ENCODE measurements at places on chromosomes 6 and 20.

DNA sequence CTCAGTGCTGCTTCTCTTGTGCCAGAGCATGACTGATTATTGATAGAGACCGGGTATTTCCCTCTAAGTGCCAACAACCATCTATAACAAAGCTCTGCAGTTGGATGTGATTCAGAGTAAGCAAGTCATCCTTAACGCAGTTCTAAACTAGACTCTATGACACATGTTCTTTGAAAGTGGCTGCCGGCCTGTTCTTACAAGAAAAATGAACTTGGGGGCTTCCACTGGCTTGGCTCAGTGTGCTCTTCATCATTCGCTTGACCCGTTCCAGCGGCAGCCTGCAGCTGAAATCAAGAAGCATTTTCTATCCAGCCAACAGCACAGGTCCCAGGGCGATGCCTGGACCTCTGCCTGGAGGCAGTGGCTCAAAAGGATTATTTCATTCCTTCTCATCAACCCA is 29.8 kb downstream of the GFOD1 start:
- no peak for DNase-seq

- no peak for DNase-seq
These were observed 29.5 kb downstream of the RIOK1 start for GRCh38 chr6:7419065-7419464.

DNA sequence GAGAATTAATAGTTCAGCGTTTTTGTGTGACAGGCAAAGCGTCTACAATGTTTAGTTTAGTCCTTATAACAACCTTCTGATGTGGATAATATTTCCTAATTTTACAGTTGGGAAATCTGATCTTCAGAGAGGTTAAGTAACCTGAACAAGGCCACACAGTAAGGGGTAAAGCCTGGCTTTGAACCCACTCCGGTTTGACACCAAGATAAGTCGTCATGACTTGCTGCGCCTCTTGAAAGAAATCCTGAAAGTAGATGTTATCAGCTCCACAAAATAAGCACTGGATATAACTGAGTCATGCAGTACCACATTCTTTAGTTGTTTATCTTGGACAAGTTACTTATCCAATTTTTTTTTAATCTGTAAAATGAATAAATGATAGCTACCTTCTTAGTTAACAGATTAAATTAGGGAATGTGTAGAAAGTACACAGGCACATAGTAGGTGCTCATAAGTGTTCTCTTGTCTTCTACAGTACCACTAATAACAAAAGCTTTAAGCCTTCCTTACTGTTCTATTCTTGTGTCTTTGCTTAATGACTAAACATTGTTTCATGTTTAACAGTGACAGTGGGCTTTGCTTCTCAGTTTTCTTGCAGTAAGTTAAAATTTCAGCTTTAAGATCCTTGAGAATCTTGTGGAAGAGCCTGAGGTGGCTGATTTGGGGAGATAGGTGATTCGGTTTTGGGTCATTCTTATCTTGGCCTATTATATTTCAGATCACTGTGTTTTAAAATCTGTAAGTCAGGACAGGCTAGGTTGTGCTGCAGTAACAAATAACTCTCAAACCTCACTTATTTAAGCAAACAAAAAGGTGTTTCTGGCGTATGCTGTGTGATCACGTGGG is 2.1 kb downstream of the HIVEP1 start:
- DNase-seq: no peak

DNA sequence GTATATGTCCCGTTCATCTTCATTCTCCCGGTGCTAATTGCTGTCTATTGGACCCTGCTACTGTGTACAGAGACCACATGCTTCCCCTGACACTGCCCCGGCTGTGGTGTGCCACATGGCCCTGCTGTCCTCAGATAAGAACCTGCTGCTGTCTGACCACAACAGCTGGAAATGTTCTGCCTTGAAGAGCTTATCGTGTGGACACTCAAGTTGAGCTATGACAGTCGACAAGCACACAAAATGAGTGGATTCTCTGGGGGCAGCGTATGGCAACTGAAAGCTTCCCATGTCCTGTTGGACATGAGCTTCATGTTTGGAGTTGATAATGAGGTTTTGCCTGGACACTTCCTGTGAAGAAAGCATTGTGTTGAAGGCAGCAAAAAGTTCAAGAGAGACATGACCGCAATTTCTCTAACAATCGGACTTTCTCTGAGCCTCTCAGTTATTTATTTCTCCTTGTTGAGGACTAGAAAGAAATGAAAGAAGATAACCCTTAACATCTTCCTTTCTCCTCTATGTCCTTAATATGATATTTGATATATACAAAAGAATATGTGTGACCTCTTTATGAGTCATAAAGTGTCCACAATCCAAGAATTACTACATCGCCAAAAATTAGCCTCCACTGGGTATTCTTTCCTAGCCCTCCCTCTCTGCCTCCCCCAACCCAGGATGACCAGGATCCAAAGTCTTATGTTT is 187.1 kb upstream of the TCF21 start:
- DNase-seq: no peak

DNA sequence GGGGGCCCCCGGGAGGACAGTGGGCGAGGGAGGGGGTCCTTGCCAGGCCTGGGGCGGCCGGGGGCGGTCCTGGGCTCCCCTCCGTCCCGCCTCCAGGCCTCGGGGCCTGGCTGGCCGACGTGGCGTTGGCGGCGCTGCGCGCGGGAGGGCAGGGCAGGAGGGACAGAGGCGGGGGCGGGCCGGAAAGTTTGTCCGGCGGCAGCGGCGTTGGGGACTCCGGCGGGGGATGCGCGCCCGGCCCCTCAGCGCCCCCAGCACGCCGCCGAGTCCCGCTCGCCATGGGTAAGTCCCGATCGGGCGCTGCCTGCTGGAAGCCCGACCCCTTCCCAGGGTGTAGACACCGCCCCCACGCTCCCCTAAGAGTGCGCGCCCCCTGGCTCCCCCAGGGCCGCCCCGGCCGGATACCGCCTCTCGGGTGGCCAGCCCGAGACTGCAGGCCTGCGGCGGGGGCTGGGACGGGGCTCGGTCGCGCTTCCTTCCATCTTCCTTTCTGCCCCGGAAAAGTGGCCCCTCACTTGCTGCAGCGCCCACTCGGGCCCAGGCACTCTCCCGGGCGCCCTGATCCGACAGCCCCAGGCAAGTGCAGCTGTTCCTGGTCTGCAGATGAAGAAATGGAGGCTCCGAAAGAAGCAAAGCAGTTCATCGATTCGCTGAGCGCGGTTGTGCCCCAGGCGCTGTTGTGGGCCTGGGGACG is at the start of gene SLC2A10:
Gene SLC2A10 (plus strand): TSS at position 191 of the 694 bp plus-strand sequence. CDS start 88 bp downstream, at position 279.
- DNase-seq: no peak

DNA sequence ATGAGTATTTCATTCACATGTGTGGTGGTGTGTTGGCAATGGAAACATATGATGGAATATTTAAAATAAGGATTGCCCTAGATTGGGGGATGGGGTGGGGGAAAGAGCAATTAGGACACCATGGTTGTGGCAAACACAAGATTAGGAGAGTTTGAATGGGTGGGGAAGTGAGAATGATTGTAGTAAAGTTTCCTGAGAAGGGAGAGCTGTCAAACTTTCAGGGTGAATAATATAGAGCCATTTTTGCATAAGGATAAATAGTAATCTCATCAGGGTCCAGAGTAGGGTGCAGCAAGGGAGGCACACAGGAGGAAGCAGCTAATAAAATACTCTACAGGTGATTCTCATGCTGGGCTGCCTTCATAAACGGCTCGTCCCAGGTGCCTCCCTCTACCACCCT is 294.9 kb upstream of the MARCKS start:
- DNase-seq: no peak

DNA sequence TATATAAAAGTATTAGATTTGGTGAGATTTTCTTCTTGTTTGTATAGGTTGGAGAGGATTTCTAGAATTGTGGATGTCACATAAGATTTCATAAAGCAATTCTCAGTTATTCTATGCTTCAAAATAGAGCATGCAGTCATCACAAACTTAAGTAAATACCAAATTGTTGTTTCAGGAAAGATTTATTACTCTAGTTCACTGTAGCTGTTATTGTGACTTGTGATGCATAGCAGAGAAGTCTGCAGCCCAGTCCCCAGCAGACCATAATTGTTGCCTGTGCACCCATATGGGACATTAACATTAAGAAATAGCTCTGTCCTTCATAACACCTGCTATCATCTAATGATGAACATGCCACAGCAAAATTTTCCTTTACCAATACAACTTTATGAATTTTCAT is 228.0 kb upstream of the FAM83B start:
- DNase-seq: no peak

DNA sequence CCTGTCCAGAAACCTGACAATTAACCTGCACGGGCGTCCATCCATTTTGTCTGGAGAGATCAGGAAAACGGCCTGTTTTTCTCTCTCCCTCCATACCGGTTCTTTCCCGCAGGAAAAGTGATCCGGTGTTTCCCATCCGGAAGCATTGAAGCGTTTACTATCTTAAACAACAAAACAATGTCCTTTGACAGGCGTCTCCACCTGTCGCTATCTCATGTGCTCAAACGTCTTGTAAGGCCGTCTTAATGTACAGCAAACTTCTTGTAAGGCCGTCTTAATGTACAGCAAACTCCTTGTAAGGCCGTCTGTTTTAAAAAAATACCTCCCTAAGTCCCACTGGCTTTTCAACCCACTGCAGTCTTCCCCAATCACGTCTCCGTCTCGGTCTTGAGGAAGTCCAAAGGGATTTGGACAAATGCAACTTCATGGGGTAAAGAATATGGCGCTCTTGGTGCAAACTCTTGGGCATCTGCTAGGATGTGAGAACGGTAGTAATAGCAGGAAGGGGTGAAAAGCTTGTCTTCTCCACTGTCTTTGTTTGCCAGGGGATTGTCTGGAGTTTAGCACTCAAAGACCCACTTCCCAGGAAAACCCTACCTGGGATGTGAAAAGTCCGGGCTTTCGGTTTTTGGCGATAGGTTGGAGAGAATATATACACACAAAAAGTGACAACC is 29.9 kb upstream of the TRIM27 start:
- no peak for DNase-seq

DNA sequence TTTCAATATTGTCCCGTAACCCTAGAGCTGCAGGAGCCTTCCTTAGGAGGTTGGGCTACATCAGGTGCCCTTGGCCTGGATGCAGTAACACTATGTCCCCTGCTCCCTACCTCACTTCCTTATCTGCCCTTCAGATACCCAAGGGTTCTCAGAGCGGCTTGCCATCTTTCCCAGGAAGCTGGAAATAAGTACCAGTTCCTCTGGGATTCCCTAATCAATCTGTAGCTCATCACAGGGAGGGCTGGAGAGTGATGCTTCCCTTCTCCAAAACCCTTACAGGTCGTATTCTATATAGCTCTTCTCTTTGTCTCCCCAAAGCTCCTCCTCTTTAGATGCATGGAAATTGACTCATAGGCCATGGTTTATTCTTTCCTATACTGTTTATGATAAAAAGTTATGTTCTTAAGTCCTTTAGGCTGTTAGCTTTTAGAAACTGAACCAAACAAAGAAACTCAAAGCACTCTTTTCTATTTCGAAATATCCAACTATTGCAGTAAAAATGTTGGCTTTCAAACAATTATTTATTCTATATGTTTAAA is 4.2 kb downstream of the MYCT1 start:
- no peak for DNase-seq

- no peak for DNase-seq
These were observed 115.1 kb upstream of the SOX4 start for GRCh38 chr6:21478411-21478810.

DNA sequence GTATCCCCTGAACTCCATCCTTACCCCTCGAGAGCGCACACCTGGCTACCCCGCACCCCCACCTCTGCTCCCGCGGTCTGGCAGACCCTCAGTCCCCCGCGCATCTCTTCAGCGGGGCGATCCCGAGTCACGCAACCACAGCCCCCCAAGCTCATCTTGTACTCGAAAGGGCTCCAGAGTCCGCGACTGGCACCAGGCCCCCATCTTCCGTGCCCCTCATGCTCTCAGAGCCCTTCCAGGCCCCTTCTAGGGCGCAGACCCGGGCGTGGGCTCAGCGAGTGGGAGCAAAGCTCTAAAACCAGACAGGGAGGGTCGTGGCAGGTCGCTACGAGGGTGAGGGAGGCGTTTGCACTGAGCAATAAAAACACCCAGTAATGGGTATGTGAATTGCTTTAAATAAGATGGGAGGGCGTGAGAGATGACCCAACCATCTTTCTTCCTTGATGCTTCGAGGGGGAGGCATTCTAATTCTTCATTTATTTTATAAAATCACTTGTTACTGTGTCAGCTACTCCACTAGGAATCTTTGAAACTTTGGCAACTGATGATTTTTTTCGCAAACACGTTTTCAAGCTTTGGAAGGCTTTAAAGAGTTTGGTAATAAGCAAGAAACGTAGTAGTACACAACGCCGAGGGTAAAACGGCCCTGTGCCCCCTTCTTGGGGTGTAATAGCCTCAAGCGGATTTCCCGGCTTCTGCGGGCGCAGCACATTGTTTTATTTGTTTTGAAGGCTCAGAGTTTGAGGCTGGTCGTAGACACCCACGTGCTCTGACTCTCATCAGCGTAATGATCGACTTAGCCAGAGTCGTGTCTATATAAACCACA is 42.6 kb upstream of the SUPT3H start:
- no peak for DNase-seq

DNA sequence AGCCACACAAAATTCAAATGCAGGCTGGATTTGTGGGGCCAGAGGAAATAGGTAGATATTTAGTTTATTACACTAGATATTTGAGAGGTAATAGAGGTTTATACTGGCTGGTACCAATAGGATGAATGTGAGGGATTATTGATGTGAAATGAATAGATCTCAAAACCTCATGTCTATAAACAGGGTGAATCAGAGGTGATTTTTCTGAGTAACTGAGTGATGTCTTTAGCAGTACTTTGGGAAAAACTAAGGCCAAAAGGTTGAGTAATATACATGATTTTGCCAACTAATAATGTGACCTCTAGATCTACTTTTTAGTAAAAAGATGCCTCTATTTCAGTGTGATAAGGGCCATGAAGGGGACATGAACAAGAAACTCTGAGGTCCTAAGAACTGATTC is 86.8 kb downstream of the HAO1 start:
- no peak for DNase-seq

GRCh38 chr6:157944983-157945931 is 36.4 kb upstream of the SYNJ2 start:
- no peak for DNase-seq

- no peak for DNase-seq
These were observed 184.0 kb upstream of the FLRT3 start for GRCh38 chr20:14521436-14521835.

DNA sequence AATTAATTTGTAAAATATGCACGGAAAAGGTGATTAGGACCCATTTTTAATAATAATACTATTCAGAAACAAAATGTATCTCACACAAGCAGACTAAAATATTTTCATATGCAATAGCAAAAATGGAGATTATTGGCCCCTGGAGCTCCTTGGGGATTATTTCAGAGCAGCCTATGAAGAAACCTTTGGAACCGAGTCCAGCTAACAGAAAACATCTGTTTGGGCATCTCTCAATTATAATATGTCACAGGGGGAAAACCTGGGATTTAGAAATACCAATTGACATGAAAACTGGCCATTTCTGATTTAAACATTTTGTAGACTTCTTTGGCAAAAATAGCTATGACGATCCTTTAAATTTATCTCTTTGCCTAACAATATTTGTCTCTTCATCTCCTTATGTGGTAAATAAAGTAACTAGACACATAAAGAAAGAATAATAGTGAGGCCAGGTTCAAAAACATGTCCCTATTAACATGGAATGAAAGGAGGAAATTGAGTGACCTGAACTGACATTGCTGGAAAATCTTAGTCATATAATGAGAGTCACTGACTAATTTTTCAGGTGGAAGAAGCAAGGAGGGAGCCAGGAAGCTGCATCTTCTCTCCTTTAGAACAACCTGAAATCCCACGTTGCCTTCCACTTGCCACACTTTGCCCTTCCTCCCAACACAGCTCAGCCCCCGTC is 199.0 kb downstream of the SOD2 start:
- DNase-seq: no peak

Measured in NCI-H2081 treated with DMSO at 0.1 percent for 48 hours (cell line).